Heart right ventricle (tissue), 16 donors: ENCODE measurements at places on chromosomes 11 and 22. TPM values are rescaled to one million over a fixed set of nuclear protein-coding genes. Genes with fewer than 3 reads are reported as not detected.

- no peak overlapping the region for H3K4me3 ChIP-seq
- H3K27me3 ChIP-seq: no peaks in the 10 kb centered on the region
- peaks cover 4% of the 10 kb centered on the region for H3K4me1 ChIP-seq
- no peak for DNase-seq
- no peaks in the 10 kb centered on the region for H3K36me3 ChIP-seq
- no peak overlapping the region for H3K27ac ChIP-seq
Observed at GRCh38 chr11:87059596-87060390, 22.1 kb downstream of the TMEM135 start.

DNA sequence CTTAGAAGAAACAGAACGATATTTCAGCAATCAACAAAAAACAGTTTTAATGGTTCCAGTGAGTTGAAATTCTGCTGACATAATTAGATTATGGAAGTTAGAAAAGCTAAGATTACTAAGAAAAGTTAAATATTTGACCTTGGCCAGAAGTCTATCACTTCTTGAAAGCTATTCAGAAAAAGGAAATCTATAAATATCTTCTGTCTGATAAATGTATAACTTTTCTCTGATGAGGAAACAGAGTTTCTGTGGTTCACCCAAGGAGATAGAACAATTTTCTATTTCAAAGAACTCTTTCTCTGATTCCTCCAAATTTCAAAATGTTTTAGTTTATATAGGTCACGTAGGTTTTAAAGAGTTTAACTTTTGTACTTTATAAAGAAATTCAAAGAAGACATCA is 438.4 kb upstream of the CHORDC1 start:
- no peak for DNase-seq
- H3K4me1 ChIP-seq: no peaks in the 10 kb centered on the region
- H3K27ac ChIP-seq: no peak overlapping the region

P2RX6 gene
- total RNA-seq: 3.2 TPM

CRYBB2 gene
- not detected for total RNA-seq
